ENCODE measurements at places on chromosomes 5 and 9.

DNA sequence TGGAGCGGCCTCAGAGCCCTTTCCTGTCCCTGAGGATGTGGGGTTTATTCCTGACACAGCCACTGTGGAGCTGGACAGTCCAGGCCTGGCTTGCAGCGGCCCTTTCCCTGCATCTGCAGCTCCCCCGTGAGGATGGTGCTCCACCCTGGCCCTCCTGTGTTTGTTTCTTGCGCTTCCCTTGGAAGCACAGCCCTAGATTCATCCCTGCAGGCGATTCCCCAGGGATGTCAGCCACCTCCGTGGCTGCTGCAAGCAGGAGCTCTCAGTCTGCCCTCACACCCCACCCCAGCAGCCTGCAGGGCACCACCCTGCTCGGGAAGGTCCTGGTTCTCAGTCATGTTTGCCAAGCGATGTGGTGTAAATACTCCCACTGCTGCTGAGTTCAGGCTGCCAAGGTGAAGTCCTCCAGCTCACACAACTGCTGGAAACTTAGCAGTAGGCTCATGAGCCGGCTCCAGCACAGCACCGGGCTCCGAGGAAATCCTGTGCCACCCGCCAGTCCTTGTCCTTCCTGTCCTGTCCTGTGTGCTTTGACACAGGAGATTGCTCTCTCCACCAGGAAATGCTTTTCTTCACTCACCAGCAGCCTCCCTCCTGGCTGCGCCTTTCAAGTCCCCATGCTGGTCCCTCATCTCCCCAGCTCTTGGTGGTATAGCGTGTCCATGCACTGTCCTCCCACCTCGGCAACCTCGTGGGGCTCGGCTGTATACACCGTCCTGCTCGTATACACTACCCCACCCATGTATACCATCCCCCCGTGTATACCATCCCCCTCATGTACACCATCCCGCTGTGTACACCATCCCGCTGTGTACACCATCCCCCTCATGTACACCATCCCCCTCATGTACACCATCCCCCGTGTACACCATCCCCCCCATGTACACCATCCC, 16.2 kb downstream of the ROPN1L start:
- DNase-seq = no peak

DNA sequence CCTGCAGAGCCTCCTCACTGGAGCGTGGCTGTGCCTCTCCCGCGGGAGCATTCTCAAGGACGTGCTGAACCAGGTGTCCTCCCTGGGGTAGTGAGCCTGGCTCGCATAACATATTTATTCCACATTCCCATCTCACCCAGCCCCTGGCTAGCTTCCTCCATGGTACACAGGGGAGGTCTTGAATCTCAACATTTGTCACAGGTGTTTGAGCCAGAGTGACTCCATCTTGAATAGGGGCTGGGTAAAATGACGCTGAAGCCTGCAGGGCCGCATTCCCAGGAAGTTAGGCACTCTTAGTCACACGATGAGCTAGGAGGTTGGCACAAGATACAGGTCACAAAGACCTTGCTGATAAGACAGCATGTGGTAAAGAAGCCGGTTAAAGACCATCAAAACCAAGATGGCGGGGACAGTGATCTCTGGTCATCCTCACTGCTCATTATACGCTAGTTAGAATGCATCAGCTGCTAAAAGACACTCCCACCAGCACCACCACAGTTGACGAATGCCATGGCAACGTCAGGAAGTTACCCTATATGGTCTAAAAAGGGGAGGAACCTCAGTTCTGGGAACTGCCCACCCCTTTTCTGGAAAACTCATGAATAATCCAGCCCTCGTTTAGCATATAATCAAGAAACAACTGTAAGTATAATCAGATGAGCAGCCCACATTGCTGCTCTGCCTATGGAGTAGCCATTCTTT, 273.8 kb upstream of the IRX4 start:
- no peak for DNase-seq

GRCh38 chr5:142097681-142098080, 10.9 kb upstream of the NDFIP1 start:
- DNase-seq = no peak

DNA sequence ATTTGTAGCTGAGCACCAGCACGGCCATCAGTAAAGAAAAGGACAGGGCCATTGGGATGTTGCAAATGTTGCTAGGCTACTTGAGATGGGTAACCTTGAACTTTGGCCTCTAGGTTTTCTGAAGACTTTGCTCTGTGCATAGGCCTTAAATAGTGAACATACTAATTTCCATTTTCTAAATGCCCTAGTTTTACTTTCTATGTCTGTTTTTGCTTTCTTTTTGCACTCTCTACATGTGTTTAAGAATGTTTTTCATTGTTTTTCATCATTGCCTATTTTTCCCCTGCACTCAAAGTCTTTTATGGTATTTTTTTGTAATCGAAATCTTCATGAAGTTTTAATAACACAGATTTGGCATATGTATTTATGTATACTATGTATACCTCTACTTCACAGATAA, at the start of gene IFNA17:
Gene IFNA17, minus strand, starts transcription at position 101 of the 400 bp plus-strand sequence. Its CDS starts 49 bp downstream, at position 52.
- DNase-seq = no peak

- peak; percentile 70 for DNase-seq
Measured at GRCh38 chr5:109939116-109939682, 249.5 kb downstream of the MAN2A1 start.

DNA sequence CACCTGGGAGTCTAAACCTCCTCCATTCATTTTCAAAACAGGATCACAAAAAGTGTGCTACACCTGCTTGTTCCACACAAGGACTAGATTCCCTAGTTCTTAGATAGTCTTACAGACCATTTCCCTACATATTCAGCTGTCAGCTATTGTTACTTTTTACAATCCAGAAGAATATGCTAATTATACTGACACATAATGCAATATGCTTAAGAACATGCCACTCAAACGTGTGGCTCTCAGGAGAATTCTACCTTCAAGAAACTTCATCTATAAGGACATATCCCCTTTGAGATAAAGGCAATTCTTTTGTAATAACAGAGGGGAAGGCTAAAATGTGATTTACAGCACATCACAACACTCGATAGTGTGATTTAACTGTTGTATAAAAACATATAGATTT, 456.1 kb upstream of the ARRDC3 start:
- no peak for DNase-seq

DNA sequence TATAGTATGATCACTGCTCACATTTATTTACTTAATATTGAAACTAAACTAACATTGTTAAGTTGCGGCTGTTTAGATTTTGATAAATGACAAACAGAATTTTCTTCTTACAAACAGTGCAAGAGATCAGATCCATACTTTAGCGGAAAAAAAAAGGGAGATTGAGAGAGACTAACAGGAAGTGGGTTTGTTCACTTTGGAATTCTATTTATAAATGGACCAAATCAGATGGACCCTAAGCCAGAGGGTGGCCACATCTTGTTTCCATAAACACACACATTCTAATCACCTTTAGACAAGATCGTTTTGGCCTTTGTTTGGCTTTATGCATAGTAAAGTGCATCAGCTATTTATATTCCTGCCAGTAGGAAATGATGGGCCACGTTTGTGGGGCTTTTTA, 381.4 kb upstream of the CD180 start:
- peak; percentile 65 for DNase-seq

DNA sequence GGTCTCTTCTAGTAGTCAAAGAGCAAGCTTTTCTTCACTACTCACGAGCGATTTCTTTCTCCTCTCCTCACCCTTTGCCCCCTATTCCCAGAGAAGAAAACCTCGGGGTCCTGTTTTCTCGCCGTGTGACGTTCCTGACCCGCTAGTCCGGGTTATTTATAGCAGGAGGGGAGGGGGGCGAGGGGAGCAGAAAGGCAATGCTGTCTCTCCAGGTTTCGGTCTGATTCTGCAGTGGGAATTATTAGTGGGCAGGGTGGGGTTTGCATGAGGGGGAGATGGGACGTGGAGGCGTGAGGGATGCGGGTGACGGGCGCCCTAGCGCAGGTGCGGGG, 847 bp upstream of the GABRB2 start:
- DNase-seq = no peak

- no peak for DNase-seq
Measured at GRCh38 chr9:27664121-27664779, 91.0 kb upstream of the C9orf72 start.

DNA sequence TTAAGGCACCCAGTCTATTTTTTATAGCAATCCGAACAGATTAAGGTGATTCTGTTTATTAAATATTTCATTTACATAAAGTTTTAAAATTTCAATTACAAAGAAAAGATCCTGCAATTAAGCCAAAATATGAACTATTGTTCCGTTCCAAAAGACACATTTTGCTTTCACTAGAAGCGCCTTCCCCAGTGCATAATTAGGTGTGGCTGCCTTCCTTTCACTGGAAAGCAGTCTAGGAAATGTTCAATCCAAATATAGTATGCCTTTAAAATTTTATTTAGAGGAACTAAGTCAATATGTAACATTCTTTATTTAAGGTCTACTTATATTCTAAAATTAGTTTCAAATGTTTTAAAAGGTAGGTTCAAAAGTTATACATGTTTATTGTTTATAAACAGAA, 7.6 kb downstream of the CTNNAL1 start:
- DNase-seq = no peak

GRCh38 chr9:93480262-93480661, 26.9 kb upstream of the FAM120AOS start:
- no peak for DNase-seq

- no peak for DNase-seq
Measured at GRCh38 chr5:140018920-140019644, 24.0 kb downstream of the NRG2 start.

- DNase-seq = no peak
Measured at GRCh38 chr9:137311986-137312851, 10.1 kb upstream of the NRARP start.

DNA sequence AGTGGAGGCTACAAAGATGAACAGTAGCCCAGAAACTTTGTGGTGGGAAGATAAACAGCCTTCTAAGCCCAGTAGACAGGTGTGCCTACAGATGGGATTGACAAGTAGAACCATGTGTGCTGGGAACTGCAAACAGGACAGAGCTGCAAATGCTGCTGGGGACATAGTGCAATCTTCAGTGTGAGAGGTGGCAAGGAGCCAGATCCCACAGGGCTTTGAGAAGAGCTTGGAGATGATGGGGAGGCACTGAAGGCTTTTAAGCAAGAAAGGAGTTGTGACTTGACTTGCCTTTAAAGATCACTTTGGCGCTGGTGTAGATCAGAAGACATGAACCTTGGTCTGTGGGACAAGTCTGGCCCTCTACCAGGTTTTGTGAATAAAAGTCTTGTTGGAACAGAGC, 675.2 kb downstream of the ACTL7B start:
- DNase-seq = peak; percentile 18

DNA sequence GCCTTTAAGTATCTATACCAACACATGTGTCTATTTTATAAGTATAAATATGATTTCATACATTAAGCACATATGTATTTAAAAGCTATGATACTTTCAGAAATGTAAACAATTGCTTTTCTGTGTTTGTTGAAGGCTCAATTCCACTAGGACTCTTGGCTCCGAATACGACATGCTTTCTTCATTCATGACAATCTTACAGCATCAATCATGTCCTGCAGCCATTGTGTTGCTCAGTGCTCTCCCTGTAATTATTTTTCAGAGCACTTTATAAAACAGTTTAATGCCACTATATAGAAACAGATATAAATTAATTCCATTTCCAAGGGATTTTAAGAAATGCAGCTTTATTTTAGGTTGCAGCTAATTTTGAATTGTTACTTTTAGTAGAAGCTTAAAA, 167.3 kb downstream of the TAF11L14 start:
- DNase-seq = no peak

GRCh38 chr5:115855959-115856358, 14.2 kb downstream of the AP3S1 start:
- no peak for DNase-seq

- no peak for DNase-seq
Measured at GRCh38 chr5:155094455-155094854, 80.9 kb downstream of the KIF4B start.

DNA sequence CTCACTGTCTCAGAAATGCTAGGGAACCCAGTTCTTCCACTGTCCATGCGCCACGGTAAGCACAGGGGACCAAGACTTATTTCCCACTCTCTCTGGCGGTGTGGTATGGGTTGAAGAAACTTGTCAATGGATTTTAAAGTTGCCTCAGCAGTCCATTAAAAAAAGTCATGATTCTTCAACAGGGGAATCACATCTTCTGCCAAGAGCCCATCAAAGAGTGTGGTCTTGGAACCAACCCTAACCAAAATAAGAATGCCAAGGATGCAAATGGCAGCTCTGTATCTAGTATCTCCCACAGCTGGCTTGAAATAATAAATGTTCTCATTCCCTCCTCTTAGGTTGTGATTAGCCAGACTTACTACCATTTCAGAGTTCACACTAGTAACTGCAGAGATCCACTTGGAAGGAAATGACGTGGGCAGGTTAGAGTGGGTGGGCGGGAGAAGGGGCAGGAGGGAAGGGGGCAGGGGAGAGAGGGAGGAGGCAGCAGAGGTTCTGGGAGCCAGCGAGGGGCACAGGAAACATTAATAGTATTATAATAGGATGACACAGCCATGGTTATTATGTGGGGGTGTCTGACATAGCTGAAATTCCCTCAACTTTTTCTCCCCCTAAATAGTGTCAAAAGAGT, 17.6 kb downstream of the PTCH1 start:
- DNase-seq = peak; percentile 52

DNA sequence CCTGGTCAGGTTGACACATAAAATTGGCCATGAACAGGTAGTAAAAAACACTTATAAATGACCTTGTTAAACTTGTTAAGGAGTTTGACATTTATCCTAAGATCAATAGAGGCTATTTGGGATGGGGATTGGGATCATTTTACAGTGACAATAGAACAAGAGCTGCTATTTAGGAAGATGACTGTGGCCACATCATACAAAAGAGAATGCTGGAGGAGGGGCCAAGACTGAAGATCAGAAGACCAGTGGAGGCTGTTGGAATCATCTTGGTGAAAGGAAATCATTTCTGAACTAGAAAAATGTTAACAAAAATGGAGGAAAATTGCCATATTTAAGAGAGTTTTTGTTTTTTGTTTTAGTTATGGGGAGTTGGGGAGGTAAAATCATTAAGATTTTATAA, 304.8 kb upstream of the TLE4 start:
- peak; percentile 5 for DNase-seq

DNA sequence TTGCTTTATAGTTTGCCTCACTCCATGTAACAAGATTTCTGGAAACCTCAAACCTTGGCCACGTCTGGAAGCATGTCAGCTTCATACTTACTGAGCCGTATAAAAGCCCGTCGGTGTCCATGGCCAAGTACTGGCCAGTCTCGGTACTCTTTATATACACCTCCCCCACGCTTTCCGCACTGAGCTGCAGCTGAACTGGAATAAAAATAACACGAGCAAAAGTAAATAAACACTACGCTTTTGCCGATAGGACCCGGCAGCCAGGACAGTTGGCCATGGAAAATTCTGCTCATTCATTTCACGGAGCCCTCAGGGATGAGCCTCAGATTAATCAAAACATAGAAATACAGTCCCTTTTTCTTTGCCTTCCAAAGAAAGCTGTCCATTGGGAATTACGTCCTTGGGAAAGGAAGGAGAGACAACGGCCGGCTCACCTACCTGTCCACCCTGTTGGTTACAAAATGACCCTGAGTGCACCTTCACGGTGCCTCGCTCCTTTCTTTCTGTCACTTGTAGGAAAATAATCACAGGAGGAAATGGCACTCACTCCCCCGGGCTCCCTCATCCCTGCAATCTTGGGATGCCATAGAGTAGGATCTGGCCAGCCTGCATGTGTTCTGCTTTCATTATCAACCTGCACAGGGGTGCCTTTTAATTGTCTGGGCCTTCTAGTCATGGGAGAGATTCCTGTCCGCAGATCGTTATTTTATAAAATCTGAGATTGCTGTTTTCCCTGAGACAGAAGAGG, 85.1 kb downstream of the FGF1 start:
- peak; percentile 88 for DNase-seq

Data from fibroblast of lung (primary cell).